ENCODE measurements at places on chromosomes 11 and 22.

- DNase-seq = no peak
Measured at GRCh38 chr22:29071261-29072045, 1.4 kb upstream of the KREMEN1 start.

DNA sequence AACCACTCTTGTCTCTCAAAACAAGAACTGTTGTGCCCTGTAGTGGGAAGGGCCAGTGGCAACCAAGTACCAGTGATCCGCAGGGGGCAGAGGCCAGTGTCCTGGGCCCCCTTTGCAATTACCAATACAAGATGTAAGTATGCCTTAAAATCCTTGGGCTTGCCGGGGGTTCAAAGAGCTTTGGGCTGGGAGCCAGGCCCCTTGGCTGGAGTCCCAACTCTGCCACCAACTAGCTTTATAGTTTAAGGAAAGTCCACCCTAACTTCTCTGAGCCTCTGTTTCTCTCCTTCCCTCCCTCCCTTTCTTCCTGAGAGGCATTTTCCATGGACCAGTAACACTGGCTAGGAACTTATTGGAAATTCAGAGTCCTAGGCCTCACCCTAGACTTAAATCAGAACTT lies 15.5 kb downstream of the CLMP start:
- DNase-seq = no peak

DNA sequence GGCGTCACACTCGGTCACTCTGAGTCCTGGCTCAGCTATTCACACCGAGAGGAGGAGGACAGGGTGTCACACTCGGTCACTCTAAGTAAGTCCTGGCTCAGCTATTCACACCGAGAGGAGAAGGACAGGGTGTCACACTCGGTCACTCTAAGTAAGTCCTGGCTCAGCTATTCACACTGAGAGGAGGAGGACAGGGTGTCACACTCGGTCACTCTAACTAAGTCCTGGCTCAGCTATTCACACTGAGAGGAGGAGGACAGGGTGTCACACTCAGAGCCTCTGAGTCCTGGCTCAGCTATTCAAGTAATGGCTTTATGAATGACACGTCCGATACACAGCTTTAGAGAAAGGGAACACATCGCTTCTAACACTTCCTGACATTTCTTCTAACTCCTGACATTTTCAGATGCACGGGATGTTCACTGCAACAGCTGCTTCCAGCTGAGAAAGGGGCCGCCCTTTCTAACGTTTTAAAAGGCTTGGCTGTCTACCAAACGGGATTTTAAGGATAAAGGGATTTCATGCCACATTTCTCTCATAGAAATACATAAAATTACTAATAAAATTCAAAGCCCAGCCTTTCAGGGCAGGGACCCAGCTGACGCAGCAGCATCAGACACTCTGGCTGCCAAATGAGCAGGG lies 28.1 kb downstream of the DRD4 start:
- no peak for DNase-seq

DNA sequence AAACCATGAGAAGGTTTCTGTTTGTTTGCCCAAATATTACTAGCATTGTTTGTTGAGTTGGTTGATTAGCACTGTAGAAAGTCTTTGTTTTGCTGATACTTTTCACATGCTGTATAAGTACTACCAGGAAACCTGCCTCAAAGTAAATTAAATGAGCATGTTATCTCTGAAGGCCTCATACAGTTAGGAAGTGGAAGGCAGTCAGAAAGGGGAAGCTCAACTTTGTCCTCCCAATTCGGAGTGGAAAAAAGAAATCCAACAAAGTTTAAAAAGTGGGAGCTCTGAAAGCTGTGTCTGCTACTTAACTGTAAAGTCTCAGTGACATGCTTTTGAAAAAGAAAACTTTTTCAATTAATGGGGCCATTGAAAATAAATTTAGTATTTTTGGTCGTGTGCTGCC lies 188.3 kb upstream of the BLID start:
- no peak for DNase-seq

DNA sequence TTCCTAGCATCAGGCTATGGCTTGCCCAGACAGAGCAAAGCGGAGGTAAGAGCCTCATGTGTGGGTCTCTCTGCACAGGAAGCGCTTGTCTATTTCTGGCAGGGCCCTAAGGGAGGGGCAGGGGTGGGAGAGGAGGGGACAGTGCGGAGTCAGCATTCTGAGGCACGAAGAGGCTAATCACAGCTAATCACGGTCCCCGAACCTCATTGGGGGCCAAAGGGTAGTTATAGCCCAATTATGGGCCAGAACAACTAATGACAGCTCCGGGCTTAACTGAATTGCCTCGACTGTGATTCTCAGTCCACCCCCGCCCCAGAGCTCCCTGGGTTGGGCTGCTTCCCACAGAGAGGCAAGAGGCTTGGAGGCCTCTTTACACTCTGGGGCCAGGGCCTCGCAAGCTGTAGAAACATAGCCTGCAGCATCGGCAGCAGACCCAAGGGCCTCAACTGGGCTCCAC lies 72.7 kb upstream of the PRDM11 start:
- no peak for DNase-seq

DNA sequence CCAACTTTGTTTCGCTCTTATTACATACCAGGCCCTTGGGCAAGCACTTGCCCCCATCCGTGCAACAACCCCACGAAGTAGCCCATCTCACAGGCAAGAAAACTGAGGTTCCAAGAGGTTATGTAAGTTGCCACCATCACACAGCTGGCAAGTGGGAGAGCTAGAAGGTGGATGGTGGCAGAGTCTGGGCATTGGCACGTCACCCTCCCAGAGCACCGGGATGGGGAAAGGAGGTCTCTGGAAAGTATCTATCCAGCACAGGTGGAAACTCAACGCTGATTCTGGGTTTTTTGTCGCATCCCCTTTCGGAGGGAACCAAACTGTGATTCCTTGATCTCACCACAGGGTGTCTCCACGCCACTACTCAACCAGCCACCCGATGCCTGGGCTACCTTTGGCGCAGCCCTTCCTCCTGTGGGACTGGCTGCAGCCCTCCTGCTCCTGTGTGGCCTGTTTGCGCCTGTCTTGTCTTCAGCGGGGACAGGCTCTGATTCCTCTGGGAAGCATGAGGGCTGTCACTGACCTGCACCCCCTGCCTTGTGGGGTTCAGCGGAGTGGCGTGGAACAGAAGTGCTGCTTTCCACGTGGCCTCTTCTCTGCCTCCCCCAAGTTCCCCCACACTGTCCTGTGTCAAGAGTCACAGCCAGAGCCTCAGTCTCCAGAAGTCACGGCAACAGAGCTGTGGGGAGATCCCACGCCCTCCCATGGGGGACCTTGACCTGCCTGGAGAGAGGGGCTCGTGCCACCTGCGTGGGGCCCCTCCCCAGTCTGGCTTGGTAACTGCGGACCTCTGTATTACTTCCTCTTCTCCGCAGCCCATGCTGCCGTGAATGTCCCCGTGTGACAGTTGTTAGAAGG lies 34.4 kb upstream of the TRIM29 start:
- DNase-seq = peak; percentile 47

GRCh38 chr11:67583247-67584204 lies at the start of gene GSTP1:
GSTP1 (plus strand) TSS chr11:67583812; CDS start chr11:67583844, 32 bp downstream.
- peak; percentile 90 for DNase-seq

DNA sequence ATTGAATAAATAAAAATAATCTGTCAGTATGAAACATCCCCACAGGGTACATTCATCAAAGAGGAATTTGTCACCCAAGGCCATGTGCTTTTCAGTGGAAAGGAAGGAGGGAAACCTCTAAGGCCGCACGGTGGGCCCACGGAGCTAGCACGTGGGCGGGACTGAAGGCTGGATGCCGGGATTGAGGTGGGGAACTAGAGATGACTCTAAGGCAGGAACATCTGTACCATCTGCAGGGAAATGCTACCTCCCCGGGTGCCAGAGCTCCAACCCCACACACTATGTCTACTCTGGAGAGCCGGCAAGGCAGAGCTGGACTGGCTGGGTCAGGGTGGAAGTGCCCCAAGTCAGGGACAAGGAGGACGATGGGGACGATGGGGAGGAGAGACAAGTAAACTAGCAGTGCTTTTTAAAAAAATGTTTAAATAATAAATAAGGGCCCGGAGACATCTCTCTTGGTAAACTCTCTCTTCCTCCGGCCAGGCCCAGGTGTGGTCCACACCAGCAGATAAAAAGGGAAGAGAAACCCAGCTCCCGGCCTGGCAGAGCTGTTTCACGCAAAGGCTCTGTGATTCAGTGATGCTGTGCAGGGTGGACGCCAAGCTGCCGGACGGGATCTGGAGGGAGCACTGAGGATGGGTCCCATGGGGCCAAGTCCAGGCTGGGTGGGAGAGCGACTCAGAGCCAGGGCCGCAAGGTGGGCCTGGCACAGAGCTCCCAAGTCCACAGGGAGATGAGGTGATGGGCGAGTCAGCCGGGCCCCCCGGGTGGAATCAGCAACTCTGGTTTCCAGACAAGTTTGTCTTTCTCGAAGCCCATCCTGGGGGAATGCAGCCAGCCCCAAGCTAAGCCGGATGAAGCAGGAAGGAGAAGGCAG lies 5.8 kb downstream of the LIF start:
- no peak for DNase-seq

DNA sequence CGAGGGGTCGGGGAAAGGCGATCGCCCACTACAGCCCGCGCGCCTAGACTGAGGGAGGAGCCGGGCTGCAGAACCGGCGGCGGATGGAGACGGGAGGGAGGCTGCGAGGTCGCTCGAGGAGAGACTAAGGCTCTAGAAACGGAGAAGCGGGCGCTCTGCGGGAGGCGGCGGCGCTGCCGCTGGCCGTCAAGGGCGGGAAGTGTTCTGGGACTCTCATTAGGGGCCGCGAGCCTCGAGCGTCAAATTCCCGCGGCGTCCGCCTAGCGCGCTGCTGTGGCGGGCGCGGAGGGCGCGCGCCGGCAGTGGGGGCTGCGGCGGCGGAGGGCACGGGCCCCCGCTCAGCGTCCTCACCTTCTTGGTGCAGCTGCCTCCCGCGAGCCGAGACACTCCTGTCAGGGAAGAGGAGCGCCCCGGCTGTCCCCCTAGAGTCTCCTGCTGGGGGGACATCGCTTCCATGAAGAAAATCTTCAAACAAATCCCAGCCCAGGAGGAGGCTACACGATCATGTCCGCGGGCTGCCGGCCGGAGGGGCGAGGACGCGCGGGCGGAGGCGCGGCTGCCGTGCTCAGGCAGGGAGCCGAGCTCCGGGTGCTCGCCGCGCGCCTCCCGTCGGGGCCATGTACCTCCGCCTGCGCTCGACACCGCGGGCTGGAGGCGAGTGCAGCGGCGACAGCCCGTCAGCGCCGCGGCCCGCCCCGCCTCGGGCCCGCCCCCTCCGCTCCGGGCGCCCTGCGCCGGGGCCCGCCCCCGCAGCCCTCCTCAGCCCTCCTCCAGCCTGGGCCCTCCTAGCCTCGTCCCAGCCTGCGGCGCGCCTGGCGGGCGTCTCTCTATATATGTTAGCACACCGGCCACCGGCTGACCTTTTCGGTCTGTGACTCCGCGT lies at the start of gene ARHGAP20:
Gene ARHGAP20, minus strand, starts transcription at position 662 of the 883 bp plus-strand sequence. Its CDS starts 206 bp downstream, at position 456.
- DNase-seq = peak; percentile 30

- no peak for DNase-seq
Measured at GRCh38 chr11:95282291-95282751, 51.3 kb upstream of the SESN3 start.
